GM23338 (cell line): ENCODE measurements at places on chromosomes 16 and 17. TPM values are rescaled to one million over a fixed set of nuclear protein-coding genes. Genes with fewer than 3 reads are reported as not detected.

SLC35G6 gene
- total RNA-seq = not detected in 2 replicates

CCL3 gene
- total RNA-seq = not detected in 2 replicates

- no peak overlapping the region for H3K4me3 ChIP-seq
- H3K27ac ChIP-seq = no peak overlapping the region
- no peak for DNase-seq
- H3K36me3 ChIP-seq = peaks cover 19% of the 10 kb centered on the region; the same call in 1 of the 2 replicates
Observed at GRCh38 chr17:82812601-82813000, 27.2 kb downstream of the ZNF750 start.

DNA sequence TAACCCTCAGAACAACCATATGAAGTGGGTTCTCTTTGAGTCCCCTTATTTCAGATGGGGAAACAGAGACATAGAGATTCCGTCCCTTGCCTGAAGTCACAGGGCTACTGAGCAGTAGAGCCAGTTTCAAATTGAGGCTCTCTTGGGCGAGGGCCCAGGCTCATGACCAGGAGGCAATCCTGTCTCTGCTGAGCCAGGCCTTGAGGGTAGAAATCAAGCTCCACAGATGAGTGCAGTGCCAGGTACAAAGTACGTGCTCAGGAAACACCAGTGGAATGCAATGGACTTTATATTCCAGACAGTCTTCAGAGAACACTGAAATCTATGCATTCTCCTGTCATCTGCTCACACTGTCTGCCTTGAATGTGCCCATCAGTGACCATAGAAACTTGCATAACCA is 291.7 kb upstream of the MAF start:
- H3K36me3 ChIP-seq = no peaks in the 10 kb centered on the region
- no peaks in the 10 kb centered on the region for H3K27me3 ChIP-seq
- H3K27ac ChIP-seq = no peak overlapping the region
- H3K4me3 ChIP-seq = no peak overlapping the region

TOP2A gene
- 258 and 263 TPM in 2 replicates for total RNA-seq

KRT34 gene
- total RNA-seq = not detected in 2 replicates

DNA sequence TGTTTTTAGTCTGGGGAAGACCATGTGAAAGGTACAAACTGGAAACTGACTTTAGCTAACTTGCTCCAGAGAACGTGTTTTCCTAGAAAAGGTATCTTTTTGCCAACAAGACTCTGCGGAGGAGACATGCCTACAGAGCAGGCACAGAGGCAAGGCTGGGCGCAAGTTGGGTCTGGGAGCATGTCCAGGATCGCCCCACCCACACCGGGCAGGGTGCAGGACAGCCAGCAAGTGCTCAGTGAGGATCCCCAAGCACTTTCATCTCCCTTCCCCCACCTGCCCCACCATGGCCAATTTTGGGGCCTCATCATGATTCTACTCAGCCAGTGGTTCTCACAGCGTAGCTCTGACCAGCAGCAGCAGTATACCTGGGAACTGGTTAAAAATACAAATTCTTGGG is 18.2 kb upstream of the ROGDI start:
- H3K27me3 ChIP-seq = no peaks in the 10 kb centered on the region
- H3K4me1 ChIP-seq = no peaks in the 10 kb centered on the region
- no peak overlapping the region for H3K4me3 ChIP-seq
- H3K27ac ChIP-seq = no peak overlapping the region

TP53TG3 gene
- total RNA-seq = not detected in 2 replicates

DNA sequence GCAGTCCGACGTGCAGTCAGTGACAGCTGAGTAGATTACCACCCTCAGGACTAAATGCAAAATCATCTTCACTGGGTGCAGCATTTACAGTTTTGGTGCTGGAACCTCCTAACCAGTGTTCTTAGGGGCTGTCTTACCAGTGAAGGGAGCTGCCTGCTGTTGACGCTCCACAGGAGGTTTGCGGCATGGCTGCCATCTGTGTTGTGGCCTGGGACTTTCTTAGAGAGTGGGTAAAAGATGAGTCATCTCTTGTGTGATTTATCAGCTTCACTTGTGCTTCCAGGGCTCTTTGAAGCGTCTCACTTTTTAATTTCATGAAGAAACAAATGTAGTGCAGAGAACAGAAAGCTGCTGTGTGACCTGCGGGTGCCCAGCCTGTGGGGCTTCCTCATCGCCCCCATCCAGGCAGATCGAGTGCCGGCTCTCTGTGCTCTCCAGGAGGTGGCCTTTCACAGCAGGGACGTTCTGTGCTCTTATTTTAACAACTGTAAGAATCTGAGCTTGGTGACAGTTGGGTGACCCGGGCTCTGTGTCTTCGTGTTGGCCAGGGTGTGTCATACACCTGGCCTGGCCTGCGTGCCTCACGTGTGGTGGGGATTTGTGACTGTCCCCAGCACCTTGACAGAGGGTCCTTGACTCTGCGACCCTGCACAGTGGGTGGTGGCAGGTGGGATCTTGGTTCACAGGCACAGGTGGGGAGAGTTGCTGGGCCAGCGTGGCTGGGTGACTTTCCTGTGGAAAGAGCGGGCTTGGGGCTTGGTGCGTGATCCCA is 24.3 kb upstream of the ZNF750 start:
- H3K4me1 ChIP-seq = no peaks in the 10 kb centered on the region
- H3K4me3 ChIP-seq = no peak overlapping the region
- no peak overlapping the region for H3K27ac ChIP-seq
- no peaks in the 10 kb centered on the region for H3K27me3 ChIP-seq
- no peak for DNase-seq

GRCh38 chr16:4314532-4315185 is 1.2 kb upstream of the GLIS2 start:
- peak overlapping the region; percentile 79; the same call in 1 of the 2 replicates for H3K27ac ChIP-seq
- H3K4me3 ChIP-seq = peak overlapping the region; percentile 73
- DNase-seq = peak; percentile 72
- peaks cover 37% of the 10 kb centered on the region for H3K4me1 ChIP-seq

- H3K27me3 ChIP-seq = no peaks in the 10 kb centered on the region
- no peak overlapping the region for H3K4me3 ChIP-seq
- H3K36me3 ChIP-seq = no peaks in the 10 kb centered on the region
- peaks cover 4% of the 10 kb centered on the region; the same call in 1 of the 2 replicates for H3K4me1 ChIP-seq
- no peak overlapping the region for H3K27ac ChIP-seq
- DNase-seq = no peak
Observed at GRCh38 chr16:11104168-11105037, 151.6 kb downstream of the SOCS1 start.

GRCh38 chr16:19781226-19781625 is 63.2 kb downstream of the IQCK start:
- no peaks in the 10 kb centered on the region for H3K27me3 ChIP-seq
- no peaks in the 10 kb centered on the region for H3K36me3 ChIP-seq
- H3K27ac ChIP-seq = no peak overlapping the region
- DNase-seq = no peak

DNA sequence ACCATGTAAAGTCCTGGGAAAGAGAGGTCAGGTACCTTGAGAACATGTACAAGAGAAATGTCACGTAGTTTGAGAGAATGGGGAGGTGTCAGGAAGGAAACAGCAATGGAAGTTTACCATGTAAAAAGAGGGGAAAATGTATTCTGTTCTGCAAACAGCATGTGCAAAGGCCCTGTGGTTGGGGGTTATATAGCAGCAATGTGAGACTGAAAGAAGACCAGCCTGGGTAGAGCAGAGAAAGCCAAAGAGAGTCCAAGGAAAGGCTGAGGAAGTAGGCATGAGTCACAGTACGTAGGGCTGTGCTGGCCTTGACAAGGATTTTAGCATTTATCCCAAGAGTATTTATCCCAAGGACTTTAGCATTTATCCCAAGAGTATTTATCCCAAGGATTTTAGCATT is 141.3 kb upstream of the CACNG3 start:
- H3K4me3 ChIP-seq = no peak overlapping the region
- peaks cover 38% of the 10 kb centered on the region for H3K4me1 ChIP-seq
- H3K27ac ChIP-seq = no peak overlapping the region
- DNase-seq = no peak

DNA sequence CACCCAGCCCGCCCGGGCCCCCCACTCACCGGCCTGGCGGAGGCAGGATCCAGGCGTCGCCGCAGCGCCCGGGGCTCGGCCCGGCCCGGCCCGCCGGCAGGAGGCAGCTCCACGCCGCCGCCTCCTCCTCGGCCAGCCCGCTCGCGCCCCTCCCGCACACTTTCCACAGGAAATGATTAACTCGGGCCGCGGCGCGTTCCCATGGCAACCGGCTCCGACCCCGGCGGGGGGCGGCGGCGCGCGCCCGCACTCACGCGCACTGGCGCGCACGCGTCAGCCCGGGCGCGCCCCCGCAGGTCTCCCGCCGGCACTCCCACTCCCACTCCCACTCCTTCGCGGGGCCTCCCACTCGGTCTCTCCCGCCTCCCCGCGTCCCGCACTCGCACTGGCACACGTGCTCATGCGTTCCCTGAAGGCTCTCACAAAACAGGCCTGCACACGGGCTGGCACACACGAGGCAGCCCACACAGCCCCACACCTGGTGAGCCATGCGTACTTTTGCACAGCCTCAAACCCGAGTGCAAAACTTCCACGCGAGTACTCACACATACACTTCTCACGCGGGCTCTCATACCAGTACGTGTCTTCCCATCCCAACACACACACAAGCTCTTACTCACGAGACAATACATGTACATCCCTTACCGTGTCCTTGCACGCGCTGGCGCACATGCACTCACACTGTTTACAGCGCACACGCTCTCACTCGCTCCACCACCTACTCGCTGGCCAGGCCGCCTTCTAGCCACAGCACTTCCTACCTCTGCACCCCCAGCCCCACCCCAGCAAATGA is at the start of gene KIFC3:
Gene KIFC3, minus strand, starts transcription at position 151 of the 793 bp plus-strand sequence. CDS start 4,248 bp downstream, outside the sequence.
- H3K36me3 ChIP-seq = no peaks in the 10 kb centered on the region
- peak; percentile 64 for DNase-seq
- H3K4me3 ChIP-seq = peak within 1 kb of the TSS; percentile 70
- H3K27me3 ChIP-seq = peaks cover 12% of the 10 kb centered on the region
- H3K4me1 ChIP-seq = peaks cover 40% of the 10 kb centered on the region

DNA sequence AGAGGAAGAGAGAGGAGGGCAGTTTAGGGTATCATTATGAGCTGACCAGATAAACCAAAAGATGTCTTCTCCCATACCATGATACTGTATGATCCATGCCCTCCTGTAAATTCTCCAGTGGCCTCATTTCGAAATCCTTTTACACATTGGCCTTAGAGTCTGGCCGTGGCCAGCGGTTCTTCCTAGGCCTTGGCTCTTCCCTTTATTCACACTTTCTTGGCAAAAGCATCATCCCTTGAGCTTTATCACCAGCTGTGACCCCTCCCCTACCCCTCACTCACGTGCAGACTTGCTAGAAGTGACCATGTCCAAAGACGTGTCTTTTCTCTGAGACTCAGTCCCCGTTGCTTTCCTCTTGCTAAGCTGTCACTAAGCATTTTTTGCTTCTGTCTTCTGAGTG is 22.8 kb downstream of the KATNIP start:
- H3K36me3 ChIP-seq = no peaks in the 10 kb centered on the region
- DNase-seq = no peak
- no peak overlapping the region for H3K4me3 ChIP-seq
- no peaks in the 10 kb centered on the region for H3K27me3 ChIP-seq
- H3K27ac ChIP-seq = no peak overlapping the region
- H3K4me1 ChIP-seq = no peaks in the 10 kb centered on the region

OSBPL7 gene
- total RNA-seq = 8.1 and 9.8 TPM in 2 replicates

DNA sequence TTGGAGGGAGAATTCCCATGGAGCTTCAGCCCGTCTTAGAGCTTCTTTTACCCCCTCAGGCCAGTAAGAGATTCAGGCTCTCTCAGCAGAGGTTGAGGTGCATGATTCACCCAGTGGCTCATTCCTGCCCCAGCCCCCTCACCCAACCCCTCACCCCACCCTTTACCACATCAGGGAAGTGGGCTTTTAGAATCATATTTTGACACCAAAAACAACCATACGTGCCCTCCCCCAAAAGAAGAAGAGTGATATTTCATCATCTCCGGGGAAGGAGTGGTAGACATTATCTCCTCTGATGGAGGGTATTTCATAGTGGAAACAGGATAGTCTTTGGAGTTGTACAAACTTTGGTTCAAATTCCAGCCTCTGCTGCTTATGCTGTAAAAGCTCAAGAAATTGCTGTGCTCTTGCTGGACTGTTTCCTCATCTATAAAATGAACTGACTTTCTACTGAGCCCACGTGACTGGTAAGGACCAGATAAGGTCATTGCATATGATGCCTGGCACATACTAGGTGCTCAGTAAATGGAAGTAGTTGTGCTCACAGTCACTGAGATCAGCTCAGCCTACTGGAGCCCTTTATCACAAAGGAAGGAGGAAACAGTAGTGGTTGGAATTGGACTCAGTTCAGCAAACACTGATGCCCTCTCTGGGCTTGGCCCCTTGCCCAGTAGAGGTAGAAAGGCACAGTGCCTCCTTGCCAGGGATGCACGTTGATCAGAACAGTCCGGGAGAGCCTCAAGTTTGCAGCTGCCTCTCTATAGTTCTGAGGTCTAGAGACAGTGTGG is 18.3 kb upstream of the CCL5 start:
- H3K27ac ChIP-seq = no peak overlapping the region
- no peak for DNase-seq
- no peaks in the 10 kb centered on the region for H3K4me1 ChIP-seq
- no peaks in the 10 kb centered on the region for H3K27me3 ChIP-seq

DNA sequence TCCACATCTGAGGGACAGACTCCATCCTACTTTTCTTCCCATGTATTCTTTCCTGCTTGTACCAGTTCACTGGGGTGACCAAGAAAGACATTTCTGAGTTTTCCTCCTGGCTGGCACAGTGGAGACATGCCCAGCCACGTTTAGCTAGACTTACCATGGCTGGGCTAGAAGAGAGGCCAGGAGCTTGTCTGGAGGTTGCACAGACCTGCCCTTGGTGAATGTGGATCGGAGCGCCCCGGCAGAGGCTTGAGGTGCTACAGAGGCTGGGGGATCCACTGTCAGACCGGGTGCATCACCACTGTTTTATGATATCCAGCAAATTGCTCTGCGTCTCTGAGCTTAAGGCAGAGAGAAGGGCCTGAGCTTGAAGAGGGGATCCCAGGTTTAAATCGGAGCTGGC is 3.5 kb downstream of the IL4R start:
- DNase-seq = no peak
- H3K27ac ChIP-seq = no peak overlapping the region

DNA sequence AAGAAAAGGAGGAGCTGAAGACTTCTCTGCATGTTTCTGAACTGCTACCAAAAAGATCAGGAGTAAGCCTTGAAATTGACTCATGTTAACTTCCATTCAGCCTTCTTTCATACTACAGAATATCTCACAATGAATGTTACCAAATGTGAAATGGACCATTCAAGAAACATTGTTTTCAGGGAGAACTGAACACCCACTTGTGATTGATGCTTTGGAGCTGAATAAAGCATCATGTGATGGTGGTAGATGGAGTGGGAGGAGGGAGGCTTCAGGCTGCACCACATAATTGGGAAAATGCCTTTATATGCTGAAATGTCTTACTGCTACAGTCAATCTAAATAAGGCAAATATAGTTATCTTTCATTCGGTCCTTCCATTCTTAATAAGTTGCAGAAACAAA is 127.8 kb downstream of the CDH8 start:
- H3K27ac ChIP-seq = no peak overlapping the region
- no peak overlapping the region for H3K4me3 ChIP-seq
- DNase-seq = no peak
- peaks cover 4% of the 10 kb centered on the region; the same call in 1 of the 2 replicates for H3K36me3 ChIP-seq

GRCh38 chr16:54847207-54847606 is 83.5 kb upstream of the IRX5 start:
- DNase-seq = no peak
- H3K27ac ChIP-seq = no peak overlapping the region
- no peaks in the 10 kb centered on the region for H3K36me3 ChIP-seq
- H3K4me3 ChIP-seq = no peak overlapping the region
- H3K4me1 ChIP-seq = no peaks in the 10 kb centered on the region
- H3K27me3 ChIP-seq = no peaks in the 10 kb centered on the region

GRCh38 chr16:50263060-50263909 is 3.1 kb upstream of the ADCY7 start:
- no peaks in the 10 kb centered on the region for H3K27me3 ChIP-seq
- peaks cover 7% of the 10 kb centered on the region; the same call in 1 of the 2 replicates for H3K4me1 ChIP-seq
- DNase-seq = no peak

GRCh38 chr17:47423406-47424295 is 99.9 kb downstream of the EFCAB13 start:
- H3K4me3 ChIP-seq = peak overlapping the region; percentile 72
- peak; percentile 64 for DNase-seq
- H3K4me1 ChIP-seq = no peaks in the 10 kb centered on the region
- H3K36me3 ChIP-seq = no peaks in the 10 kb centered on the region
- peaks cover 34% of the 10 kb centered on the region for H3K27me3 ChIP-seq
- H3K27ac ChIP-seq = no peak overlapping the region
